ENCODE measurements at places on chromosomes 6 and 20. TPM values are rescaled to one million over a fixed set of nuclear protein-coding genes. Genes with fewer than 3 reads are reported as not detected.

DNA sequence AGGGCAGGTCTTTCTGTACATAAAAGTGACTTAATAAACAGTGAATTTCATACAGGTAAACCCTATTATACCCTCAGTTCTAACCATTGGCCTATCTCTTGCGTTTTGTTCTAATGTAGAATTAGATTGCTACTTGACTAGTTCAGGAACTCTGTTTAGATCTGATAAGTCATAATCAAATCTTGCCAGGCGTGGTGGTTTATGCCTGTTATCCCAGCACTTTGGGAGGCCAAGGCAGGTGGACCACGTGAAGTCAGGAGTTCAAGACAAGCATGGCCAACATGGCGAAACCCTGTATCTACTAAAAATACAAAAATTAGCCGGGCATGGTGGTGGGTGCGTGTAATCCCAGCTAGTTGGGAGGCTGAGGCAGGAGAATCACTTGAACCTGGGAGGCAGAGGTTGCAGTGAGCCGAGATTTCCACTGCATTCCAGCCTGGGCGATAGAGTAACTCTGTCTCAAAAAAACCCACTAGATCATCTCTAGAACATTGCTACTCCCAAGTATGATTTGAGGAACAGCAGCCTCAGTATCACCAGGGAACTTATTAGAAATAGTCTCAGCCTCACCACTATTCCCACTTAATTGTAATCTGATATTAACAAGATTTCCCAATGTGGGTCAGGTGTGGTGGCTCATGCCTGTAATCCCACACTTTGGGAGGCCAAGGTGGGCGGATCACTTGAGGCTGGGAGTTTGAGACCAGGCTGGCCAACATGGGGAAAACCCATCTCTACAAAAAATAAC is 12.2 kb downstream of the GTPBP2 start:
- no peak for DNase-seq

GRCh38 chr6:76124018-76124417 is 51.6 kb upstream of the IMPG1 start:
- no peak for DNase-seq

GRCh38 chr6:106383573-106383972 is 23.1 kb downstream of the CRYBG1 start:
- DNase-seq: no peak

ISM1 gene
- not detected for total RNA-seq

All from MG63 (cell line).